Stimulated activated CD4-positive, alpha-beta T cell treated with anti-CD3 and anti-CD28 coated beads, Interleukin-1b, Interleukin-23, amount 100 ng/mL, for 4 hours (primary cell): ENCODE measurements at places on chromosomes 12 and 14.

DNA sequence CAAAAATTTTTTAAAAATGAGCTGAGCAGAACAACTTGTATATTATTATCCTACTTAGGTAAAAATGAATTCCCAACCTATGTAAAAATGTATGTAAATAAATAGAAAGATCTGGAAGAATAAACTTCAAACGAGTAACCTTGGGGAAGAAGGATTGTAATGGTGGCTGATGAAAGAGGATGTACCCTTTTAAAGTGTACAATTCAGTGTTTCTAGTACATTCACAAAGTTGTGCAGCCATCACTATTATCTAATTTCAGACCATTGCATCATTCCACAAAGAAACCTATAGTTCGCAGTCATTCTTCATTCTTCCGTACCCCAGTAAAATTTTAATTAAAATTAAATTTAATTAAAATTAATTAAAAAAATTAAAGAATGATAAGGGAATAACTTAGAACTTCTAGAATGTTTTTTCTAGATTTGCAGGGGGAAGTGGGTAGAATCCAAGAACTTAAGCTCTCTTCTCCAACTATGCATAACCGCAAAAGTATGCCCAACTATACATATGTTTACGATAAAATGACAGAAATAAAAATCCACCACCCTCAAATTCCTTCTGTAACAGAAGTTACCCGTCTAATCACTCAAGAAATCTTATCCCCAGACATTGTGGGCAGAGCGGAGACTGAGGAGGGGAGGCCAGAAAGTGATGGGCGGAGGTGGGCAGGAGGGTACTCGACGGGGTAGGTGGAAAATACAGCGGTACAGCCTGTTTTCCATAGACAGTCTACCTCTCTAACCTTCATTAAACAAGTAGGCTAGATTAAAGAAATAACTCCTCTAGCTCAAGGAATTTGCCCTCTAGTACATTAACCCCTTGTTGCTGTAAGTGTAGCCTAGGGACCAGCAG, 921 bp downstream of the DEPDC4 start:
- DNase-seq: no peak

- DNase-seq: no peak
These were observed 110.1 kb downstream of the LLPH start for GRCh38 chr12:66020481-66020880.

DNA sequence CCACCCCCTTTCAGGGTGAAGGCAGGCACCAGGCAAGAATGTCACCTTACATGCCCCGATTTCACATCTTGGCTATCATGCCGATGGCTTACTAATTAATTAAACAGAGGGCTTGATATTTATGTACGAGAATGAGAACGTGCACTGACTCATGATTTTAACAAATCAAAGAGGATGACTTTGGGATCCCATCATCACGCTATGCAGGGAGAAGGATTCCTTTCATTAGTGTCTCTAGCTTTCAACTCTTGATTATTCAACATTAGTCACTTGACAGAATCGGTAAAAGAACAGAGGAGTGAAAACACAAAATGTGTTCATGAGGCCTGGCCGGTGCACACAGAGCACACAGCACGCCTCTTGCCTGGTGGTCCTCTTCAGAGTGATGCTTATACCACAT, 80.6 kb downstream of the PRKAB1 start:
- no peak for DNase-seq

GRCh38 chr12:1948883-1949282, 30.4 kb upstream of the CACNA2D4 start:
- no peak for DNase-seq

GRCh38 chr12:132410849-132411248, 79.1 kb upstream of the FBRSL1 start:
- DNase-seq: no peak
